CD4-positive, alpha-beta memory T cell (primary cell): ENCODE measurements at places on chromosomes 5 and 9. TPM values are rescaled to one million over a fixed set of nuclear protein-coding genes. Genes with fewer than 3 reads are reported as not detected.

GRCh38 chr9:130670644-130671043 is 6.2 kb downstream of the PRDM12 start:
- peaks cover 9% of the 10 kb centered on the region for H3K27me3 ChIP-seq
- no peak overlapping the region for H3K4me3 ChIP-seq
- no peak for DNase-seq
- H3K36me3 ChIP-seq: no peaks in the 10 kb centered on the region
- H3K27ac ChIP-seq: no peak overlapping the region

- no peak overlapping the region for H3K27ac ChIP-seq
- H3K36me3 ChIP-seq: no peaks in the 10 kb centered on the region
- no peaks in the 10 kb centered on the region for H3K27me3 ChIP-seq
- no peak overlapping the region for H3K4me3 ChIP-seq
Measured at GRCh38 chr5:128300181-128300580, 216.6 kb downstream of the SLC12A2 start.

DNA sequence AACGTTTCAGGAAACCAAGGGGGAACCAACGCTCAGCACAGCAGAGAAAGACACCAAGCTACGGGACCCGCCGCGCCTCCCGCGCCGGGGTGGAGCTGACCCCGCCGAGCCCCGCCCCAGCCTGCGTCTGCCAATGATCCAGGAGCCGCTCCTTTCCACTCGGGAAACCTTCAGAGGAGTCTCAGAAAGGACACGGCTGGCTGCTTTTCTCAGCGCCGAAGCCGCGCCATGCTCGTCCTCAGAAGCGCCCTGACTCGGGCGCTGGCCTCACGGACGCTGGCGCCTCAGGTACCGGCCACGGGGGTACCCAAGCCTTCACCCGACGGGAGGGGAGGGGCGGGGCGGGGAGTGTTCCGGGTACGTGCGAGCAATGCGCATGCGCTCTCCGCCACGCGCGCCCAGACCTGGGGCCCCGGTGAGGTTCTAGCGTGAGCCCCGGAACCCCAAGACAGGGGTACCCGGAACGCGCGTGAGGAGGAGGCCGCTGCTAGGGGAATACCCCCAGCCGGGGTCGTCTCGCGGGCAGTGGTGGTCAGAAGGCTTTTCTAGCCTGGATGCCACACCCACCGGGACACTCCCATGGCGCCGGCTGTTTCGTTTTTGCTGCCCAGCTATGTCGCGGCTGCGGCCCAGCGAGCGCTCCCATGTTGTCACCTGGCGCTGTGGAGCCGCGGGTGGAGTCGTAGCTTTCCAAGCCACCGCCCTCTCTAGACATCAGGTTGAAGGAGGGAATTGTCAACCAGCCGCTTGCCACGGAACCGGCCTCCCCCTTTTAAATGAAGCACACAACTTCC is at the start of gene NIPSNAP3A:
NIPSNAP3A (plus strand) TSS at position 119 of the 794 bp plus-strand sequence; CDS start at position 229, 110 bp downstream.
- H3K27ac ChIP-seq: peak within 1 kb of the TSS; percentile 85
- peak within 1 kb of the TSS; percentile 89 for H3K4me3 ChIP-seq
- DNase-seq: peak; percentile 95
- peaks cover 8% of the 10 kb centered on the region for H3K36me3 ChIP-seq
- peaks cover 15% of the 10 kb centered on the region for H3K4me1 ChIP-seq

DNA sequence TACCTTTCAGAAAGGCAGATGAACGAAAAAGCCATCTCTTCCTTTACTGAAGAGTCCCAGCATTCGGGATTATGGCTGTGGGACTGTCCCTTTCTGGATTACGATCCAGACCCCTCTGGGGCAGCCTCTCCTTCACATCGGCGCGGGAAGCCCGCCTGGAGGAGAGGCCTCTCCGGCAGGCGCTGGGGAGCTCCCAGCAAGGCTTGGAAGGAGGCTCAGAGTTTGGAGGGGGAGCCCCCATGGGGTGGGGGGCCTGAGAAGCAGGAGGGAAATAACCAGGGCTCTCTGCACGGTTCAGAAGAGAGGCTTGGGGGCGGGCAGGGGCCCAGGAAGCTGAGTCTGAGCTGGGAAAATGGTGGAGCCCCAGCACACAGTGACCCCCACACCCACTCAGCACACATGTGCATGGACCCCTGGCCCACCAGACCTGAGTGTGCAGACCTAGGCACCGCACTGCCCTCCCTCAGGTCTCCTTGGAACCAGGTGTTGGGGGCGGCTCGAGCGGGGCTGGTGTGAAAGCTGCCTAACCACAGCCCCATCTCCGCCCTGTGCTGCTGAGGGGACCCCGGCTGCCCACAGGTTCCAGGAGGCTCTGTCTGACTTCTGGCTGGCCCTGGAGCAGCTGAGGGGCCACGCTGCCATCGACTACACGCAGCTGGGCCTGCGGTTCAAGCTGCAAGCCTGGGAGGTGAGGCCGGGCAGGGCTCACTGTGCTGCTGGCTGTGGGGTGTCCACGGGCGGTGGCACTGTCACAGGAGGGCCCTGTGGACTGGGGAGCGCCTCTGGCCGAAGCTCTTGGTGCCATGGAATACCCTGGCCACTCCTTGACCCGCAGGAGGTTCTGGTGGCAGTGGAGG is 4.5 kb downstream of the NOXA1 start:
- no peaks in the 10 kb centered on the region for H3K36me3 ChIP-seq
- DNase-seq: no peak
- H3K4me1 ChIP-seq: peaks cover 7% of the 10 kb centered on the region
- H3K27ac ChIP-seq: no peak overlapping the region

DNA sequence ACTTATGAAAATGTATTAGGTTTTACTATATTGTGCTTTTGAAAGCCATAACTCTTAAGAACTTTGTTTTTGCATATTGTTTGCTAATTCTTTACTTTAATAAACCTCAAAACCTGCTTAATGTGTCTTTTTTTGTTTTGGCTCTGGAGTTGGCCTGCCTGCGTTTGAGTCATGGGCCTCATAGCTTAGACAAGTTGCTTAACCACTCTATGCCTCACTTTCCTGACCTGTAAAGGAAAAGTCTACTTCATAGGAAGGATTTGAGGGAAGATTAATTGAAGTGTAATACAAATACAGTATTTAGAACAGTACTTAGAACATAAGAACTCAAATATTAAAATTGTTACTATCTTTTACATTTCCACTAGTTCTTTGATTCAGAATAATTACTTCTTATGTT is 10.3 kb downstream of the SMIM32 start:
- H3K4me3 ChIP-seq: no peak overlapping the region
- no peak for DNase-seq
- no peaks in the 10 kb centered on the region for H3K27me3 ChIP-seq
- no peaks in the 10 kb centered on the region for H3K4me1 ChIP-seq
- H3K27ac ChIP-seq: no peak overlapping the region

DNA sequence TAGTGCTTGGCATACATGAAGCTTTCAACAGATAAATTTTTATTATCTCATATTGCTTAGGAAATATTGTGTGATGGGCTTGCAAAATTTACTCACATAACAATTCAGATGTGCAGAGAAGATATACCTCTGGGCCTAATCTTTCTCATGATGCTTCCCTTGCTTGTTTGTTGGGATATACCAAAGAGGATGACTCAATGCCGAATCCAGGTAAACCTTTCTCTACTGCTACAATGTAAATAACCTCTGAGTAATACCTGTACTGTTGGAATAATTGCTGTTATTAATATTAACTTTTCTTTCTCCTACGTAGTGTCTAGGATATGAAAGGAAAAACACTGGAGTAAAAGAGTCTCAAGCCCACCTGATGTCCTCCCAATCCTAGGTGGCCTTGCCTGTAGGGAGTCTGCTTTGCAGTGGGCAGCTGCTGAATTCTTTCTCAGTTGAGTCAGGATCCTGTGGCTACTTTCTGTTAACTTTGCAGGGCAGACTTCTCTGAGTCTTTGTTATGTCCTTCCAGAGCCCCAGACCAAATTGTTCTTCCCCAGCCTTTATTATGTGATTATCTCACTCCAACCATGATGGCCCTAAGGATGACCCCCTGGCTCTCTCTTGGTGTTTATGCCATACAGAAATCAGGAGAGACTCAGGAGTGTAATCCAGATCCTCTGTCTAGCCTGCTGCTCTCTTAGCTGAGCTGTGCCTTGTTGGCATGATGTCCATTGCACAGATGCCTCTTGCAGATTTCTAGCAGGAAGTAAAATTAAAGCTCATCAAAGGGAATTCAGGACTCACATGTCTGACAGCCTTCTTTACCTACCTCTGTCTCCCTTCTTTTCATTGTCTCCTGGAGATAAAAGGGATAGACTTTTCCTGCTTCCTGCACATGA is 208.1 kb downstream of the SNX18 start:
- DNase-seq: no peak
- no peak overlapping the region for H3K27ac ChIP-seq
- H3K36me3 ChIP-seq: no peaks in the 10 kb centered on the region
- no peak overlapping the region for H3K4me3 ChIP-seq
- H3K27me3 ChIP-seq: no peaks in the 10 kb centered on the region

DNA sequence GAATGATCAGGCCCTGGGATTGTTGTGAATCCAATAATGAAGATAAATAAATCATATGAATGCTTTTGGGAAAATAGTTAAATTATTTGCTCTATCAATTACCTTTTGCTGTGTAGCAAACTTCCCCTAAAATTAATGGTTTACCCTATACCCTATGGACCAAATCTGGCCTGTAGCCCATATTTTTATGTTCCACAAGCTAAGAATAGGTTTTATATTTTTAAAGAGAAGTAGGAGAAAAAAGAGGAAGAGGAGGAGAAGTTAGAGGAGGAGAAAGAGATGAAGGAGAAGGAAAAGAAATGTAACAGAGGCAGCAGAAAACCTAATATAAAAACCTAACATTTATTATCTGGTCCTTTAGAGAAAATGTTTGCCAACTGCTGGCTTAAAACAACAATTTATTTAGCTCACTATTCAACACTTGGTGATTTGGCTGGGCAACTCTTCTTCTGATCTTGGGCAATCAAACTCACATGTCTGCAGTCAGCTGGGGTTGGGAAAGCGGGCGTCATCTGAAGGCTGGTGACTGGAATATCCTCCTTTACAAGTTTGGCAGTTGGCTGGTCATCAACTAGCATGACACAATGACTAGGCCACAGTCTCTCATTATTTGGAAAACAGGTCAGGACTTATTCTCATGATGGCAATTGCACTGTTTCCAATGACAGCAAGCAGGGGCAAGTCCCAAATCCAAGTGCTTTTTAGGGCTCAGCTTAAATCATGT is 522.9 kb downstream of the RASEF start:
- H3K4me1 ChIP-seq: no peaks in the 10 kb centered on the region
- no peak overlapping the region for H3K27ac ChIP-seq

- H3K4me3 ChIP-seq: no peak overlapping the region
- H3K27me3 ChIP-seq: no peaks in the 10 kb centered on the region
- H3K36me3 ChIP-seq: no peaks in the 10 kb centered on the region
- no peaks in the 10 kb centered on the region for H3K4me1 ChIP-seq
- no peak for DNase-seq
Measured at GRCh38 chr9:107710953-107711352, 221.4 kb upstream of the KLF4 start.

The RMRP gene
- 21,585 TPM for total RNA-seq

GRCh38 chr5:6418679-6419276 is 29.9 kb upstream of the UBE2QL1 start:
- H3K4me3 ChIP-seq: no peak overlapping the region
- no peak for DNase-seq
- no peaks in the 10 kb centered on the region for H3K27me3 ChIP-seq
- H3K36me3 ChIP-seq: no peaks in the 10 kb centered on the region
- H3K27ac ChIP-seq: no peak overlapping the region

The BARX1 gene
- not detected for total RNA-seq

DNA sequence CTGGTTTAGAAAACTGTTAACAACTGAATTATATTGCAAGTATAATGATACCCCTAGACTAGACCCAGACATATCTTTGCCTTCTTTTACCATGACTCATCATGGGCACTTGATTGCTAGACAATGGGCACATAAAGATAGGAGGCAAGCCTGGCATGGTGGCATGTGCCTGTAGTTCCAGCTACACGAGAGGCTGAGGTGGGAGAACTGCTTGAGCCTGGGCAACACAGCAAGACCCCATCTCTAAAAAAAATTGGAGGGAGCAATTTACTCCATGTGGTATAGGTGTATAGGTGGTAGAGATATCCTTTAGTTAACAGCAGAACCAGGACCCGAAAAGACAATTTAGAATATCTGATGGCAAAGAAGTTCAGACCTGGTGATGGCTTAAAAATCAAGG is 51.6 kb downstream of the ELOVL7 start:
- no peaks in the 10 kb centered on the region for H3K27me3 ChIP-seq
- no peaks in the 10 kb centered on the region for H3K36me3 ChIP-seq
- no peak overlapping the region for H3K4me3 ChIP-seq

The SHOC1 gene
- total RNA-seq: not detected

- H3K4me3 ChIP-seq: no peak overlapping the region
- H3K27ac ChIP-seq: no peak overlapping the region
- no peaks in the 10 kb centered on the region for H3K4me1 ChIP-seq
- no peaks in the 10 kb centered on the region for H3K27me3 ChIP-seq
Measured at GRCh38 chr5:126339215-126339805, 83.9 kb upstream of the GRAMD2B start.

DNA sequence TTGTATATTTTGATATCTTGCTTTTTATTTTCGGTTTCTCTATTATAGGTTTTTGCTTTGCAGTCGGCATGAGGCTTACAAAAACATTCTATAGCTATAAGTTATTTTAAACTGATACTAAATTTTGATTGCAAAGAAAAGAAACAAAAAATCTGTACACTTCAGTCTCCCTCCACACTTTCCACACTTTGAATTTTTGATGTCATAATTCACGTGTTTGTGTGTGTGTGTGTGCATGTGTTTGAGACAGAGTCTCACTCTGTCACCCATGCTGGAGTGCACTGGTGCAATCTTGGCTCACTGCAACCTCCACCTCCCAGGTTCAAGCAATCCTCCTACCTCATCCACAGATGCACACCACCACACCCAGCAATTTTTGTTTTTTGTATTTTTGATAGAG is 124.9 kb downstream of the MRPS30 start:
- H3K36me3 ChIP-seq: no peaks in the 10 kb centered on the region
- H3K4me3 ChIP-seq: no peak overlapping the region
- no peak for DNase-seq
- H3K4me1 ChIP-seq: no peaks in the 10 kb centered on the region
- H3K27me3 ChIP-seq: no peaks in the 10 kb centered on the region
- H3K27ac ChIP-seq: no peak overlapping the region

The PTGS1 gene
- 0.28 TPM for total RNA-seq
